ENCODE measurements at places on chromosomes 2 and 18.

DNA sequence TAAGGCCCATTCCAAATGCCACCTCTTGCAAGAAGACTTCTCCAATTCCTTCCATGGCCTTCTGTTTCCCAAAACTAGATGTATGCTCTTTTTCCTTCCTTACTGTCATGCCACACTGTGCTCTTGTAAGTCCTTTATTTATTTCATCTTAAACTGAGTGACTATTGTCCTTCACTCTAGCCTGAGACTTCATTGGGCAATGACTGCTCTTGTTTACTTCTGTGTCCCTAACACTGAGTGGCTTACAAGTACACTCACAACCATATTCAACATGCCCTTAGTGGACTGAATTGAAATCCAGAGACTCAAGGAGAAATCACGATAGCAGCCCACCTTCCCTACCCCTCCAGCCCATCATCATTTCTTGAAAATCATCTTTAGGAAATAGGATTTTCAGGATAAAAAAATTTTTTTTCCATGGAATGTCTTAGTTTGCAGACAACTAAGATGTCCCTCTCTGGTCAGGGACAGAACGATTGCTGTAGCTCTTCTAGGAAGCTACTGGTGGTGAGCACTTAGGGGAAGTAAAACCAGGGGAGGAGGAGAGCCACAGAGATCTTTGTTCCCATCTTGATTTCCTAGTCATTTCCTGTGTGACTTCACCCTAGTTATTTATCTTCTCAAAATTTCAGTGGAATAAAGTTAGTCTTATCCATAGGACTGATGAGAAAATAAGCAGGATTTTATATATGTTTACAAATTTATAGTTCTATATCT, 80.7 kb downstream of the CYRIA start:
- DNase-seq, result no peak

DNA sequence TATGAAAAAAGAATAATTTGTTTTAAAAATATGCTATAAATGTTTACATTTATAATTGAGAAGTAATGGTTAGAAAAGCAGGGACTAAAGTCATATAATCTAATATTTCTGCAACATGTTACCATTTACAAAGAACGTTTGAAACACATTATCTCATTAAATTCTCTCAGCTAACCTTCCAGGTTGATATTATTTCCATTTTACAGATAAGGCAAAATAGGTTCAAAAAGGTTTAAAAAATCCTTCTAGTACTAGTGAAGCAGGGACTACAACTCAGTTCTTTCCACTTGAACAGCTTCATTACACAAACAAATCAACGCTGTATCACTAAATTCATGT, 875 bp downstream of the FASTKD1 start:
- no peak for DNase-seq

DNA sequence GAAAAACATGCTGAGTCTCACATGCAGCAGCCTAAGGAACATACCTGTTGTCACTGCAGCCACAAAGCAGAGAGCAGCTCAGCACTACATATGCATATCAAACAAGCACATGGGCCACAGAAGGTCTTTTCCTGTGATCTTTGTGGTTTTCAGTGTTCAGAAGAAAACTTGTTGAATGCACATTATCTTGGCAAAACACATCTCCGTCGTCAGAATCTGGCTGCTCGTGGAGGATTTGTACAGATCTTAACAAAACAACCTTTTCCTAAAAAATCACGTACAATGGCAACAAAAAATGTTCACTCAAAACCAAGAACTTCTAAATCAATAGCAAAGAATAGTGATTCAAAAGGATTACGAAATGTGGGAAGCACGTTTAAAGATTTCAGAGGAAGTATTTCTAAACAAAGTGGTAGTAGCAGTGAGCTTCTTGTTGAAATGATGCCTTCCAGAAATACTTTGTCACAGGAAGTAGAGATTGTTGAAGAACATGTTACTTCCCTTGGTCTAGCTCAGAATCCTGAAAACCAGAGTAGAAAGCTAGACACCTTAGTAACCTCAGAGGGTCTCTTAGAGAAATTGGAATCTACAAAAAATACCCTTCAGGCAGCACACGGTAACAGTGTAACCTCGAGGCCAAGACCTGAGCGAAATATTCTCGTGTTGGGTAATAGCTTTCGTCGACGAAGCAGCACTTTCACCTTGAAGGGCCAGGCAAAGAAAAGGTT, 34.1 kb downstream of the ZNF407 start:
- DNase-seq, result no peak

- DNase-seq, result no peak
These were observed 91.3 kb upstream of the SEC11C start for GRCh38 chr18:59048378-59048777.

DNA sequence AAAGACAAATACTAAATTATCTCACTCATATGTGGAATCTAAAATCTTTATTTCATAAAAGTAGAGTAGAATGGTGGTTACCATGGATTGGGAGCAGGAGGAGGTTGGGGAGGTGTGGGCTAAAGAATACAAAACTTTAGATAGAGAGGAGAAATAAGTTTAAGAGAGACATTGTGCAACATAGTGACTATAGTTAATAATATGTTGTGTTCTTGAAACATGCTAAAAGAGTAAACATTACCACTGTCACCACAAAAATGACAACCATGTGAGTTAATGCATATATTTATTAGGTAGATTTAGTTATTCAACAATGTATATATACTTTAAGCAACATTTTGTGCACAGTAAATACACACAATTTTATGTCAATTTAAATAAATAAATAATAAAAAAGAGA, 128.5 kb upstream of the COL3A1 start:
- no peak for DNase-seq

- DNase-seq, result no peak
These were observed 29.3 kb upstream of the TWIST2 start for GRCh38 chr2:238818561-238818960.

GRCh38 chr2:45814951-45815621, 163.6 kb downstream of the PRKCE start:
- no peak for DNase-seq

DNA sequence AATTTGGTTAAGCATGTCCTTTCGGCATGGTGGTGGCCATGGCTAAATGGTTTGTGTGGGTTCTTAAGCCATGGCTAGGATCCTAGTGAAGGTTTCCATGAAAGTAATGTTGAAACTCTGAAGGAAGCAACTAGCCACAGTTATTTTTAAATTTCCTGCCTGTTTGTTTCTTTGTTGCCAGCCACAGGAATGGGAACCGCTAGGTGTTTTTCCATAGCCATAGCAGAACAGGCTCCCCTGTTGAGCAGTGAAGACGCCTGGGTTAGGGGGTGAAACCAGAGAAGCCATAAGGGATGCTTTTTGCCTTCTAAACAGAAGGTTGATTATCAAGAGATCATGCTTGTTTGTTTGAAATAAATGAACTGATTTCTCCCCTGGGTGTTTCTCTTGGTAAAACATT, 60.1 kb upstream of the CHMP1B start:
- DNase-seq, result no peak

GRCh38 chr2:187442378-187442777, 5.7 kb downstream of the CALCRL start:
- DNase-seq, result no peak

Measured in cerebellar nuclear complex (tissue), 1 donor.